MCF 10A (cell line): ENCODE measurements at places on chromosomes 4 and X. TPM values are rescaled to one million over a fixed set of nuclear protein-coding genes. Genes with fewer than 3 reads are reported as not detected.

Gene DUX4
- total RNA-seq = not detected in 2 replicates

Gene NPNT
- 0.09 TPM in 1 of 2 replicates, not detected in the other for total RNA-seq

Gene STBD1
- total RNA-seq = 3.7 and 5.7 TPM in 2 replicates

Gene GPR119
- total RNA-seq = not detected in 2 replicates

Gene ETDC
- total RNA-seq = not detected in 2 replicates

Gene TEX11
- not detected in 2 replicates for total RNA-seq

Gene SMIM14
- 27.3 and 36.0 TPM in 2 replicates for total RNA-seq

Gene WDR17
- 1.3 and 1.5 TPM in 2 replicates for total RNA-seq
